Calu3 (cell line): ENCODE measurements at places on chromosomes 2 and 18.

- no peak for DNase-seq
Measured at GRCh38 chr2:60552078-60552850, 1.2 kb downstream of the BCL11A start.

DNA sequence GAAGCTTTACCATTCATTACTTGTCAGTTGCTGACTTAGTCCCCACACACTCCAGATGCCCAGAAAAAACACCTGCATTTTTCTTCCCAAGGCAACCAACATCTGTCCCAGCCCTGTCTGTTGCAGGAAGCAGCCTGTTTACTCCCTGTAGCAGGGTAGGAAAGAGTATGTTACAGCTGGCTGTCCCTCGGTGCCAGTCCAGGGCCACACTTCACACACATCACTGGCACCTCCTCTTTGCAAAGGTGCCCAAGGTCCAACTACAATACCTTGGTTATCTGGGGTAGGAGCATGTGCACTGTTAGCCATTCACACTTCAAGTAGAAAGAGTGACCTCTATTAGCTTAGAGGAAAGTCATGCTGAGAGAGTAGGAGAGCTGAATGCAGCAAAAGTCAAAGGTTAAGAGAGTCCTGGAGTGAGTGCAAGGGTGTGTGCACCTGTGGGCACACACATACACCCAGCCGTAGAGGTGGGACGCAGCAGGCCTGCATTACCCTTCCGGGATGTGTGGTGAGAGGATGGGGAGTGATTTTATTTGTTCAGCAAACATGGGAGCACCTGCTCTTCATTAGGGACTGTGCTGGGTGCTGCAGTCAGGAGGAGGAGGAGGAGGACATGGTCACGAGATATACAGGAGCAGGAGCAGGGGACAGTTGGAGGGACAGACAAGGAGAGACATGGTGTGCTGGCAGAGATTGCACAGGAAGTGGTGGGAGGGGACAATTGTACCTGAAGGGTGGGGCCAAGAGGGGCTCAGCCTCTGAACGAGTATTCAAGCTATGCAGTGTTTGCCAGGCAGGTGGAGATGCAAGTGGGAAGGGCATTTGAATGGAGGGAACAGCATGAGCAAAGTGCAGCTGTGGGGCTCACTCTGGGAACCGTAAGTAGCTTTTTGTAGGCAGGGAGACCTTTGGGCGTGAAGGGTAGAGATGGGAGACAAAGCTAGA lies 69.8 kb downstream of the TSN start:
- no peak for DNase-seq

GRCh38 chr2:223084873-223085272 lies 32.9 kb downstream of the KCNE4 start:
- no peak for DNase-seq

- DNase-seq = no peak
Measured at GRCh38 chr2:113174376-113174750, 592 bp downstream of the PSD4 start.

DNA sequence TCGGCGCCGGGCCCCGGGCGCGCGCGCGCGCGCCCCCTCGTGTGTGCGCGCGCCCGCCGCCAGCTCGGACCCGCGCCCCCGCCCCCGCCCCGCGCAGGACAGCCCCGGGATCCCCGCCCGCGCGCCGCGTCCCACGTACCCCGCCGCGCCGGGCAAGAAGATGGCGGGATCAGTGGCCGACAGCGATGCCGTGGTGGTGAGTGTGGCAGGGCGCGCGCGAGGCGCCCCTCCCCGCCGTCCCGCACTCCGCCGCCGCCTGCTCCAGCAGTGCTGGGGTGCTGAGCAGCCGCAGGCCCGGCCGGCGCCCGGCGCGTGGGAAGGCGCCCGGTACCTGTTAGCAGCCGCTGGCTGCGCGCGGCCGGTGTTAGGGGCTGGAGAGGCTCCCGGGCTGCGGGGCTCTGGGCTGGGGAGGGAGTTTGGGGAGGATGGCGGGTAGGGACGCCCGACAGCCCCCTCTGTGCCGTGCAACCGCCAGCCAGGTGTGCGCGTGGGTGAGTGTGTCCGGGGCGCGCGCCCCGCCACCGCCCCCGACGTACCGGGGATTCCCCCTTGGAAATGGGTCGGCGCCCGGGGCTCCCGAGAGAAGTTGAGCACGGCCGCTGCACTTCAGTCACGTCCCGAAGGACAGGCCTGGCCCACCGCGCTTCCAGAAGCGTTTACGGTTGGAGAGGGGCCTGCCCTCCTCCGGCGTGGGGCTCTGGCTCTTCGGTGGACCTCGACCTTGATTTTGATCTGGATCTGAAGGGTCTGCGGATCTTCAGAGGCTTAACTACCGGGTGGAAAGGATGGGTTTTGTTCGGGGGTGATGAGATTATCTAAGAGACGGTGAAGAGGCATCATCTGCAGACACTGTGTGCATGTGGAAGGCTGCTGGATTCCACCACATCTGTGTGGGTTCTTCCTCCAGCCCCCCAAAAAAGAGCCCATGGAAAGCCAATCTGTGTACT lies 697 bp downstream of the LGALSL start:
- peak; percentile 56 for DNase-seq

GRCh38 chr2:109275120-109276012 lies 146.4 kb downstream of the SH3RF3 start:
- no peak for DNase-seq

DNA sequence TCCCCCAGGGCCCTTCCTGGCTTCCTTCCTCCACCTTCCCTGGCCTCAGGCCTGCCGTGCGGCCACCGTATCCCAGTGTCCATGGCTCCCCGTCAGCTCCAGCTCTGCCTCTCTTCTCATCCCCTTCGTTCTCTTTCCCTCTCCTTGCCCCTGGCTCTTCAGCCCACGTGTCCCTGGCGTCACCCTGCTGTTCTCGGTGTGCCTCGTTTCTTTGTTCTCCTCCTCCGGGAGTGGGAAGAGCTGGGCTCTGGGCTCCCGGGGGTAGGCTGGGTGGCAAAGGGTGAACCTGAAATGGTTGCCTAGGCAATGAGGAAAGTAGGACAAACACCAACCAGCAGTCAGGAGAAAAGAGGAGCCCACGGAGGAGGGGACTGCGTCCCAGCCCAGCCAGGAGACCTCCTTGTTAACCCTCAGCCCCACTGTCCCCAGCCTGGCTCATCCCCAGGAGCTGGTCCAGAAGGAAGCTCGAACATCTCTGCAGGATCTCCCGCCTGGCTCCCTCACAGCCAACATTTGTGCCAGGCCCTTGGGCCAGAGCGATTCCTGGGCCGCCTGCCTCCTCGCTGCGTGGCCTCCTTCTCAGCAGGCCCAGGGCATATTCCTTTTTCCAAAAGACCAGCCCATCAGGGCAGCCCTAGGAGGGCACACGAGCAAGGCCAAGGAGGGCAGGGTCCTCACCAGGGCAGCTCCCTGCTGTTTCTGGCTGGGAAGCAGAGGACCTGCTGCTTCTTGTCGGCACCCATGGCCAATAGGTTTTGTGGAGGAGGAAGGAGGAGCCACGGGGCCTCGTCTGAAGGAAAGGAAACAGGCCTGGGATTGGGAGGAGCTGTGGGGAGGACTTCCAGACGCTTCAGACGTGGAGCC lies 30.9 kb upstream of the DNMT3A start:
- DNase-seq = no peak

DNA sequence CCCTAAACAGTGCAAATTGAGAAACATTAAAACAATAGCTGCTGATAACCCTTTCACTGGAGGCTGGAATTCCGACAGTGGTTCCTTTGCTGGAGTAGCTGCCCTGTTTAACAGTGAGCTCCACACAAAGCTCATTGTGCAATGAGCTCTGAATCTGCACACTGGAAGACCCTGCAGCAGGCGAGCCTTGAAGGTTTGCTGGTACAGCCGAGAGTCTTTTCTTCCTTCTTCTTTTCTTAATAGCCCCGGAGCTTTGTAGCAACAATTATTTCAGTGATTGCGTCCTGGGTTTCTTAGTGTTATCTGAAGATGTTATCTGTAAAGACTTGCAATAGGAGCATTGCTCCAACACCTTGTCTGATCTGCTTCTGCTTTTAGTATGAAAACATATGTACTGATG lies 50.8 kb upstream of the CXCR4 start:
- no peak for DNase-seq

- no peak for DNase-seq
Measured at GRCh38 chr2:153074207-153074606, 355.8 kb downstream of the ARL6IP6 start.

DNA sequence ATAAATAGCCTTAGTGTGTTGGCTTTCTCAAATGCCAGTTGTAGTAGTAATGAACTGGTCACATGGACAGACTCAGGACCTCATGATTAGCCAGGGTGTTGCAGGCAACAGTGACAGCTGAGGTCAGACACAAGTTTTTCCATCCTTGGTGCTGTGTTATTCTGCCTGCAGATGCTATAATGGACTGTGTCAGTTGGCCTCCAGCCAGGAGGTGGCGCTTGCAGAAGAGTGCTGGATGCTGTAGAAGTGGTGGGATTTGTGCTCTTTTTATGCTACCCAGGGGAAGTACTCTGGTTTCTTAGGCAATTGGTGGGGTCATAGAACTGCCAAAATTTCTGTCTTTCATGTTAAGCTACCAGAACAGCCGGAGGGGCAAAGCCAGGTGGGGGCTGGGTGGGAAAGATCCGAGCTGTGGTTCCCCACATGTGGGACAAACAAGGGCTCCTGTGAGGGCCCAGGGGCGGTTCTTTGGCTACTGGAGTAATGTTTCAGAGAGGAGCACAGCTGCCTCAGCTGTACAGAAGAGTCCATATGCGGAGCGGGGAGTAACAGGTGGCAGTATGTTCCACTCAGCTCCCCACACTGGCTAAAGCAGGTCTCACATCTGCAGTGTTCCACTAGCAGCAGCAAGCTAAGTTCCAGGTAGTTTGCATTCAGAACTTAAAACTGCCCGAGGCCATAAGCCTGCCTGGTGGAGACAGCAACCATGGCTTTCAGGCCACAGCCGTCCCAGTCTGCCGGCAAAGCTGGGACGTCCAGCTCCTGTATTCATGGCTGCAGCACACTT lies 104.4 kb downstream of the GULP1 start:
- DNase-seq = no peak
